ENCODE measurements at places on chromosomes 3 and 15.

DNA sequence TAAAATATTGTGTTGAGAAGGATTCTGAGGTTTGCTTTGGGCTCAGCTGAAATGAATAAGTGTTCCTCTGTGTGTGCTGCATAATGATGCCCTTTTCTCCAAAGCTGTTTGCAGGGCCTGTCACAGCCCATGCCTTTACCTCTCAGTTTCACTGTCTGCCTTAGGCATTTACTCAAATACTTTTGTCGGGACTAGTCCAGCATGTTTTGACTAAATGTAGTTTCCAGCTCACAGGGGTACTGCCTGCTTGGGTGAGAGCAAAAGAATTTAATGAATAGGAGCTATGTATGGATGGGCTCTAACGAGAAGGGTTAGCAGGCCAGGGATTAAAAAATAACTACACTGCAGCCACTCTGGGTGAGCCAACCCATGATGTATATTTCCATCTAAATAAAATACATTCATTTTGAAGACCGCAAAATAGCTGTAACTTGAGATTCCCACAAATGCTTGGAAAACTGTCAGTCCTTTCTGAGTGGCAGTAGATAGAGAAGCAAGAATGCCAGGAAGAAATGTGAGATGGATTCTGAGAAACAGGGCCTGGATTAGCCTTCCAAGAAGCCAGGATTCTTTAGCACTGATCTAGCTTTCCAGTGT lies 549.2 kb upstream of the TBL1XR1 start:
- DNase-seq, result no peak

GRCh38 chr15:62848632-62849050 lies 193.9 kb upstream of the TPM1 start:
- no peak for DNase-seq

DNA sequence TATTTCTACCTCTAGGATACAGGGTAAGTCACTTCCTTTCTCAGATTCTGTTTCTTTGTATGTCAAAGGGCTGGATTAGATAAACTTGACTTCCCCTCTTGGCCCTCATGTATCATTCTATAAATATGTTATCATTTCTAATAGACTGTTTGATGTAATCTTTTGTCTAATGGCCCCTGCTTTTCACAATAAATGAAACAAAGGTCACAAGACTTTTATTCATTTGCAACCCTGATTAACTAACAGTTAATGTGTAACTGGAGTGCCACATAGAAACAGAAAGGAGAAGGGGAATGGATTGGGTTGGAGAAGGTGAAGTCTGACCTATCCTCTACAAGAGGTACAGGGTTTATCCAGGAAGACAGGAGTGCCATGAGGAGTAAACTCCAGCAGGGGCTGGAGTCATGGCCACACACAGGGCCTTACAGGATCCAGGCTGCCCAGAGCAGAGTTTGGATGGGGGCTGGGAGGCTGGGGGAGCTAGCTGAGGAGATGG lies 8.0 kb upstream of the B3GNT5 start:
- DNase-seq, result no peak

DNA sequence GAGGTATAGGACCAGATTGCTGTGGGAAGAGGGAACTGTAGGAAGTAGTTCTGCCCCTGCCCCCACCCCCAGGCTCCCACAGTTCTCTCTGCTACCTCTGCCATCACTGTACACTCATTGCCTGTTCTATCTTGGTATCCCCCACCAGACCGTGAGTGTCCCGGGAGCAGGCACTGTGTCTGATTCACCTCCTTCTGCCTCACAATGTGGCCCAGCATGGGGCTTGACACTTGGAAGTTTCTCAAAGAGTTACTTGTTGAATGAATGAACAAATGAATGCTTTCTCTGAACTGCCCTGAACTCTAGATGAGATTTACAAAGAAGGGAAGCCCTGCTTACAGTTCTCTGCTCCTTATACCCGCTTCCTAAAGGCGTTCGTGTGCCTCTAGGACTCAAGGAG lies 27.1 kb upstream of the PIK3CB start:
- DNase-seq, result no peak

DNA sequence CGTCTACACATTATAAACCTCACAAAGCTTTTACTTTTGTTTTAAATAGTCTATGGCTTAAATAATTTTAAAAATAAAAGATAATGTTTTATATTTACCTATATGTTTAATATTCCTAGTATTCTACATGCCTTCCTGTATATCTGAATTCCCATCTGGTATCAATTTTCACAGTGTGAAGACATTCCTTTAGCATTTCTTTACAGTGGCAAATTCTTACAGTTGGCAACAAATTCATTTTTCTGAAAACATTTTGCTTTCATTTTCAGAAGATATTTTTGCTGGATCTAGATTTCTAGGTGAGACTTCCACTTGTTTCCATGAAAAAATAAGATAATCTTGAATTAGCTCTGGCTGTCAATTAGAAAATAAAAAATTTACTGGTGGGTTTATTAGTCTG lies 471.4 kb upstream of the NAALADL2 start:
- no peak for DNase-seq

DNA sequence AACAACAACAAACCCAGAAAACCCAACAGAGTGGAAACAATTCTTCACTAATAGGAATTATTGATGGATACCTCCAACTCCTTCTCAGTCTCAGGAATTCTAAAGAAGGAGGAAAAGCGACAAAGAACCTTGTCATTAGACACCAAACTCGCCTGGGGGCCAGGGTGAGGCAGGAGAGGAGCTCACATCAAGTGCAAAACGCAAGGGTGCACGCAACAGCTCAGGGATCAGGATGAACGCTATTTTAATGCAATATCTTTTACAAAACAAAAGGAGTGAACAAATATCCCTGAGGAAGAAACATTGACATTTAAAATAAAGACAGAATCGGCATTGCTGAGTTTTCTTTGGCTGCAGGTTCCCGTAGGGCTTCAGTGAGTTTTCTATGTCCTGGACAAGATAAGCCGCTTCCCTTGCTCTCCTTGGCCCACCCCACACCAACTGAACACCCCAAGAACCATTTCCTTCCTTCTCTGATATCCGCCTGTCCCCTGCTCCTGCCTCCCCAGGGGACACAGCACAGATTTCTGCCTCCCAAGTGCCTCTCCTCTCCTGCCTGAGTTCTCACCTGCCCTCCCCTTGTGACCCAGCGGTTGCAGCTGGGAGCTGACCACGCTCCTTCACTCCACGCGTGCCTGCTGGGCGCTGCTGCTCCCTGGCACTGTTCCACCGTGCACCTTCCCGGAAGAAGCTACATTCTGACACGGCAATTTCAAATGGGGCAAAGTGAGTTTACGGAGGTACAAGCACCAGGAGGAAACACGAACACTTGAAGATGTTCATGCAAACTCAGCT lies 63.0 kb downstream of the ATP10A start:
- DNase-seq, result peak; percentile 72

DNA sequence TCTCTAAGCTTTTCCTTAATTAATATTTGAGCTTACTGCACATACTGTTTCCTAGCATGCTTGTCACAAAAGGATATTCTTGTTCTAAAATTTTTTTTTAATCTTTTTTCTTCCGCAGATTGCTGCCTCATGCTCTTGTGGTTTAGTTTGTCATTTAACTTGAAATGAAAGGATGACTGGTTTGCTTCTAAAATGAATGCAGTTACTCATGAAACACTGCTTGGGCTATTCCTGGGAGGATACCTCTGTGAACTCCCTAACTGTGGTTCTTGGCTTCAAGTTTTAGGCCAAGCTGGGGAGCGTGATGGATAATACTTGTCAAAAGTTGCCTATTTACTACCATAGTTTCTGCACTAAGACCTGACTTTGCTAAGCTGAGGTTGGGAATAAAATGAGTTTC lies 64.0 kb downstream of the USP13 start:
- no peak for DNase-seq

- no peak for DNase-seq
These were observed 203.2 kb downstream of the OSBPL10 start for GRCh38 chr3:31777887-31778286.

DNA sequence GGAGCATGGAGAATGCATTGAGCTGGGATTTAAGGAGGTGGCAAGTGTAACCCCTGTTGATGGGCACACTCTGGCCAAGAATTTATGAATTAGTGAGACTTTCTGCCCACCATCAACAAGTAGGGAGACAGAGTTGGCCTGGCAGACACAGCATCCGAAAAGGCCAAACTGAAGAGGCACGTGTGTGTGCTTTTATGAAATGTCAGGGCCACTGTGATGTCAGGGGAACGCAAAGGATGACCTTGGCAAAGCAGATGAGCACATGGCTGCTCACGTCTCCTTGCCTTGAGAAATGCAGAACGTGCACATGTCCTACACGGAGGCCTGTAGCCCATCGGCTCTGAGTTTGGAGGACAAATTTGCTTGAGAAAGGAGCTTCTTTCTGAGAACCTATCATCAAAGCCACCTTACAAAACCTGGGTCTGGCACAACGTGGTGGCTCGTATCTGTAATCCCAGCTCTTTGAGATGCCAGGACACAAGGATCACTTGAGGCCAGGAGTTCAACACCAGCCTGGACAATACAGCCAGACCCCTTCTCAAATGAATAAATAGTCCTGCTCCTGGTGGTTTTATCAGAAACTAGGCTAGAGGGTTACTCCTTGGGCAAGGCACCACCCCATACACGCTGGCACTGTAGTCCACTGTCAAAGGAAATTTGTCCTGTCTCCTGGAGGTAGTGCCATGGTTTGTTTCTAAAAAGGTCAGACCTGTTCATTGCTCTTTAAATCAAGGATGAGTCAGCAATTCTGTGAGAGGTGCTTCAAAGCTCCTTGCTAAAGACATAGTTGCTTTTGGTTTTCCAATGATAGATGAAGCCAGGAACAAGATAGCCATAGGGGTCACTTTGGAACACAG lies 941 bp upstream of the SH3BP5 start:
- no peak for DNase-seq

DNA sequence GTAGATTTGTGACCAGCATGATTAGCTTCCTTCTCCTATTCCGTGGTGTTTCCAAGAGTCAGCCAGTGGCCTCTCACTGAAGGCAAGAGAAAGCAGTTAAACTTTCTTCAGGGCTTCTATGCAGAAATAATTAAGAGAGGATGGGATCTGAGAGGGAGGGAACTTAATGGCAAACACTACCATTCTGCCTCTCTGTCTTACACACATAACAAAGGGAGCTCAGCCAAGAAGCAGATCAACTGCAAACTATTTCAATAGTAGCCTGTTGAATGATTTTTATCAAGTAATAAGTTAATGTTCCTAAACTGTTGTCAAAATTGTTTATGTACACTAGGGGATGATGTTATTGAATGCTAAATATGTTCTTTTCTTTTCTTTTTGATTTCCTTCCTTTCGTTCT lies 11.8 kb downstream of the OXSR1 start:
- no peak for DNase-seq

DNA sequence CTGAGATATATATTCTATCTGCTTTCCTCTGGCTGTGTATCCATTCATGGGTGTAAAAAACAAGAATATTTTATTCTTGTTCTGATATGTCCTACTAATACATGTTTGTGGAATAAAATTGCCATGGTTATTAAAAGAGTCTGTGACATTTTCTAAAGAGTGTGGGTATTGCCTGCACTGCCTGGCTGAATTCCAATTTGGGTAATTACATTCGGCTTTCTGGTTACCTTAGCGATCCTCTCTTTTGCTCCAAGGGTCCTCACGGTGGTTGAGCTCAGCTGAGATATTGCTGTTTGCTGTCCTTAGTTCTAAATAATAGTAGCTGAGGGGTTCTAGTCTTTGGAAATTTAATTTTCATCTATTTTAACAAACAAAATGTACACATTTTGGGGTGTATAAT lies 301.4 kb upstream of the DNAJC19 start:
- no peak for DNase-seq

DNA sequence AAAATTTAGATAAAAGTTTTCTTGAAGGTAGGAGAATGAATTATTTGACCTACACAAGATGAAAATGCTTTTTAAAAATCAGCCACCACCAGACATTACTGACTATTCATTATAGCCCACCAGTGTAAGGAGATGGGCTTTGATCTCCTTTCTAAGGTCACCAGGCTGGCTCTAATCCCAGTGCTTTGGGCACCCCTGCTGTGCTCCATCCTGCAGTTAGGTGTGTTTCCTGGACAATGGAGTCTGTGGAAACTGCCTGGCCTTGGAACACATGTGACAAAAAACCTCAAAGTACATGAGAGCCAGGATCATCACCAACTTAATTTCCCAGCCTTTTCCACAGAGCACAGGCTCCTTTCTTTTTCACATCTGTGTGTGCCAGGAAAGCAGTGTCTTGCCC lies 260.9 kb downstream of the CHST2 start:
- no peak for DNase-seq

DNA sequence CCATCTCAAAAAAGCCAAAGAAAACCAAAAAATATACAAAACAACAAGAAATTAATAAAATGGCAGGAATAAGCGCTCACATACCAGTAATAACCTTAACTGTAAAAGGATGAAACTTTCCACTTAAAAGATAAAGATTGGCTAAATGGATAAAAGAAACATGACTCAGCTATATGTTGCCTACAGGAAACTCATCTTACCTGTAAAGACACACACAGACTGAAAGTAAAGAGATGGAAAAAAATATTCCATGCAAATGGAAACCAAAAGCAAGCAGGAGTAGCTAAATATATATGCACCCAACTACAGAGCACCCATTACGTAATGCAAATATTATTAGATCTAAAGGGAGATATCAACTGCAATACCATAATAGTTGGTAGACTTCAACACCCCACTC lies 49.7 kb downstream of the ADAM10 start:
- DNase-seq, result no peak

- DNase-seq, result no peak
These were observed 428.1 kb upstream of the NAALADL2 start for GRCh38 chr3:174430986-174431385.

GRCh38 chr15:29939404-29939803 lies 117.1 kb upstream of the TJP1 start:
- no peak for DNase-seq

GRCh38 chr3:46371519-46372340 lies 984 bp downstream of the CCR5 start:
- DNase-seq, result no peak

DNA sequence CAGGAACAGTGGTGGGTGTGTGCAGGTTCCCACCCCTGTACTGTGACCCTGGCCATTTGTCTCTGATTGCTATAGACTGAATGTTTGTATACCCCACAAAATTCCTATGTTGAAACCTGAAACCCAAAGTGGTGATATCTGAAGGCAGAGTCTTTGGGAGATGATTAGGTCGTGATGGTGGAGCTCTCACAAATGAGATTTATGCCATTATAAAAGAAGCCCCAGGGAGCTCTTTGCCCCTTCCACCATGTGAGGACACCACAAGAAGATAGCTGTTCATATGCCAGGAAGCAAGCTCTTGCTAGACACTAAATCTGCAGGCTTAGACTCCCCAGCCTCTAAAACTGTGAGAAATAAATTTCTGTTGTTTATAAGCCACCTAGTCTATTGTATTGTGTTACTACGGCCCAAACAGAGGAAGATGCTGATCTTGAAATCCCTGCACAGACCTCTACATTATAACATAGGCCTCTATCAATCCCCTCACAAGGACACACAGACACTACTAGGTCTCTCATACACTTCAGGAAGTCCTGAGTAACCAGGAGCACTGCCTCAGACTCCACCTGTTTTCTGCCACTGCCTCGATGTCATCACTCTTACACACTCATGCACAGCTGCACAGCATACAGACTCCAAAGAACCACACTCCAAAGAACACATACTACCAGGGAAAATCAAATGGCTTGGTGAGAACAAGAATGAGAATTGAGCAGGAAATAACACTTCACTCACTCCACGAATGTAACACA lies 14.7 kb downstream of the IGSF11 start:
- DNase-seq, result no peak
